ENCODE measurements at places on chromosomes 1 and 21.
A peak's percentile ranks its signal among the peaks of the same experiment; 100 is the strongest.

- DNase-seq: no peak
Observed at GRCh38 chr1:41393716-41394368, 32.6 kb downstream of the FOXO6 start.

DNA sequence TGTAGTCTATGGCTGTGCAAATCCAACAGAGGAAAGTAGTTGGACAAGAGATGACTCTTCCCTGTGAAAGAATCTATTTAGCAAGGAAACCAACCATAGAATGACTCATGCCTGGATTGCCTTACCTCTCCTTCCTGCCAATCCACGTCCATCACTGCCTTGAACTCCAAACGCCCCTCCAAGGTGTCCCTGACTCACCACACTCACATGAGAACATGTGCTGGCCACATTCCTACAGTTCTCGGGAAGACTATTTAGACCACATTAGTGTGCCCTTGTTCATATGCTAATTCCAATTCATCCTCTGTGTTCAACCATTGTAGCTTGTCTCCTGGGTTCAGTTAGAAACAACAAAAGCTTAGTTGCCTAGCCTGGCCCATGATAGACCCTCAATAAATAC is 157.3 kb downstream of the SLC30A10 start:
- DNase-seq: no peak

DNA sequence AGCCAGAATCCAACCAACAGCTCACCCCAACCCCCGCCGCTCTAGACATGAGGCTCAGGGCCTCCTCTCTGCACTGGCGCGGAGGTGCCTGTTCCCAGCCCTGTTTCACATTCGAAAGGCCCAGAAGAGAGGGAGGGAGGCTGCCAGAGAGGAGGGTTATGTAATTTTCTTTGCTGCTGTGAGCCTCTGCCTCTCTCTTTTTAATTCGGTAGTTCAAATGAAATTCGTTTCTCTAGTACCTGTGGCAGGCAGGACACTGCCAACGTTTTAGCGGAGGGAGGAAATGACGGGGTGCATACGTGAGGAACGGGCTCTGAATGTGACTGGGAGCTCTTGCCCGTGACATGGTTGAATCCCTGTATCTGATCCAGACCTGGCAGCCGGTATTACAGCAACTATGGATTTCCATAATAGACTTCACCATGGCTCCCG is 9.4 kb downstream of the PRDM16 start:
- DNase-seq: no peak

- no peak for DNase-seq
Observed at GRCh38 chr1:162463021-162463420, 34.6 kb upstream of the UHMK1 start.

GRCh38 chr1:248886237-248886895 is 19.7 kb upstream of the PGBD2 start:
- no peak for DNase-seq

- no peak for DNase-seq
Observed at GRCh38 chr1:240539769-240540414, 72.1 kb downstream of the GREM2 start.

DNA sequence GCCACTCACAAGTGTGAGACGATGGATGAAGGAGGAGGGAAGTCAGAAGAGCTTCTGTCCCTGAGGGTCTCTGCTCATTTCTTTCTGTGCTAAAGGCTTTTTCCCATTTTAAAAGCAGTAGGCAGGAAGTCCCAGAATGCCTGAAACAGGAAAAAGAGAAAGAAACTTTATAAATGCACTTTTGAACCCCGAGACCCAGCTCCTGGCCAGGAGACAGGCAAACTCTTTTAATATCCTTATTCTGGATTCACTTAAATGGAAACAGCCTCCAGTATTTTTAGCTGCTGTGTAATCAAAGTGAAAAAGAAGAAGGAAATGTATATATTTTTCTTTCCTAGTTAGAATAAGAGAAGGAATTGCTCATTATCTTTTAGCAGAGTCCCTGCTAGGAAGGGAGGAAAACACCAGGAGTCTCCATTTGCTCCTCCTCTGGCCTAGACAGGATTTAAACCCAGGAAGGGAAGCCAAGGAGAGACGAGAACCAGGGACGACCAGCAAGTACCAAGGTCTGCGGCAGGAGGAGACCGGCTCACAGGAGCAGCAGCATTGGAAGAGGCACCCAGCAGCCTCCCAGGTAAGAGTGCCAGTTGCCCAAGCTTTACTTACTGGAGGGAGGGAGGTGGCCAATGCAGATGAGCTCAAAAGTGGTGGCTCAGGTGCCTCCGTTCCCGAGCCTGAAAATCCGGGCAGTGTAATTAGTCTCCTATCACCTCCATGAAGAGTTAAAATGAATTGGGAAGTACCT is at the start of gene TNN:
TNN (plus strand) TSS at position 472 of the 745 bp plus-strand sequence. CDS start 9,586 bp downstream, outside the sequence.
- DNase-seq: no peak

DNA sequence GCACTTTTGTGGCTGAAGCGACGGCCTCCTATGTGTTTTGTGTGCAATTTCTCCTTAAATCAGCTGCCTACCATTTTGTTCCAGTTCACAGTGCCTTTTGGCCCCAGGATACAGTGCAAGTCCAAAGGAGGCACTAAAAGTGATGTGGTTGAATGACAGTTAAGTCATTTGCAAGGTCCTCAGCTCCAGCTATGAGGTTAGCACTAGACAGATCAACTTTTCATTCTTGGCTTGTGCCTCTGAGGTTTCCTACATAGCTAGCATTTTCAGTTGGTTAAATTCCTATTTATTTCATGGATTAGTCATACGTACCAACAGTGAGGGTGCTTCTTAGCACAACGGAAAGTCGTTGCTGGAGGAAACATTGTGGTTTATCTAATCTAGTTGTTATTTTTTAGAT is 59.3 kb upstream of the NTPCR start:
- no peak for DNase-seq

GRCh38 chr1:92478393-92478792 is 8.3 kb downstream of the GFI1 start:
- DNase-seq: no peak

DNA sequence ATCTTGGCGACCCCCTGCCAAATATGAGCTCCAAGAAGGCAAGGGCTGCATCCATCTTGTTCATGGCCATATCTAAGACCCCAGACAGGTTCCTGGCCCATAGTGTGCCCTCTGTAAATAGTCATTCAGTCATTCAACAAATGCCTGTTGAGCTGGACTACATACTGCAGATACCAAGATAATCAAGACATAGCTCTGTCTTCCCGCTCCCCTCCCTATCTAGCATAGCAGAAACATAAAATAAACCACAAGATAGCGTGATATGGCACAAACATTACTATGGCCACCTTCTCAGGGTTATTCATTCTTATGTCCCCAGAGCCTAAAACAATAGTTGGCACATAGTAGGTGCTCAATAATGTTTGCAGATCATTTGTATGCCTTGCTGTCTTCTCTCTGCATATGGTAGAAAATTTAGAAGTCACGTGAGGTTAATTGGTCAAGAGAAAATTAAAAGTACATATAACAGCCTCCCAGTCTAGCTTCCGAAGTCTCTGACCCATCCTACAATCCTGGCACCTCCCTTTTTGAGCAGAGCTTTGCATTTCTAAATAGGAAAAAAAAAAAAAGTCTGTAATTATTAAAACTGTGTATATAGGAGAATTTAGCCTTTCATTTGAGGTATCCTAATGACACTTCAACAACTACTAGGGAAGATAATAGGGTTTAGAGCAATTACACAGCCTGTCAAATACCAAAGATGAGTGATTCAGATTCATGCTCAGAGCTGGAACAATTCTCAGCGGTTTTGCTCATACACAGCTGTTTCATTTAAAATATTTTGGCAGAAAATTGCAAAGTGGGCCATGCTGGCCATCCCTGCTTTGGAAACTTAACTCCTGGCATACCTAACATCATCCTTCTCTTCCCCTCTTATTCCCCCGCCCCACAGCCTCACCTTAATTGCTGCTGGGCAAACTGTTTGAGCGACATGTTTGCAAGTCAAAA is 219.0 kb downstream of the KAZN start:
- DNase-seq: no peak

DNA sequence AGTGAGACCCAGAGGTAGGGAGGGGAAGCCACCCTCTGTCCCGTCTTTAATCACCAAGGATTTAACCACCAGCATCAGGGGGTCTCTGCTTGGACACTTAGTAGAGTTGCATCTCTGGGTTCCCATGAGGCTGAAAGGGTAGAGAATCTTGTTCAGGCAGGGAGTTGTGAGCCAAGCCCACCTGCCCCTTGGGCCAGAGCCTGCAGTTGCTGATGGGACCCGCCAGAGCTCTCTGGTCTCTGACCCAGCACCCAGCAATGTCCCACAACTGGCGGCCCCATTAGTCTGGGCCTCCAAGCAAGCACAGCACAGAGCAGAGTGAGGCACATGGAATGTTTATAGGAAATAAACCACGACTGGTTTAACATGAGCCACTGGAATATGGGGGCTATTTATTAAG is 166.3 kb downstream of the TRIM33 start:
- DNase-seq: no peak

DNA sequence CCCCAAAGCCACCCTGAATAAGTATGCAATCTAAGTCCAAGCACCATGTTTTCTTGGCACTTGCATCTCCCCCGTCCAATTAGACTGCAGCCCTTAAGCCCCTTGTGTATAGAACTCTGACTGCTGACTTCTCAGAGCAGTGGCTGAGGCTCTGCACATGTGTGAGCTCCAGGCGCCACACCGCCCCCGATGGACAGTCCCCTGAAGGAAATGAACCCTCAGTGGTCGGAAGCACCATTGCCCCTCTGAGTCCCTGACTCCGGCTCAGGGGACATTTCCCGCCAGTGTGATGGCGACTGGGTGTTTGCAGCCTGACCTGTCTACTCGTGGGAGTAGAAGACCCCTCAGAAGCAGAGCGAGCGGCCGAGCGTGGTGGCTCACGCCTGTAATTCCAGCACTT is 37.2 kb upstream of the SCCPDH start:
- no peak for DNase-seq

- no peak for DNase-seq
Observed at GRCh38 chr1:193284219-193284618, 97.8 kb upstream of the B3GALT2 start.

DNA sequence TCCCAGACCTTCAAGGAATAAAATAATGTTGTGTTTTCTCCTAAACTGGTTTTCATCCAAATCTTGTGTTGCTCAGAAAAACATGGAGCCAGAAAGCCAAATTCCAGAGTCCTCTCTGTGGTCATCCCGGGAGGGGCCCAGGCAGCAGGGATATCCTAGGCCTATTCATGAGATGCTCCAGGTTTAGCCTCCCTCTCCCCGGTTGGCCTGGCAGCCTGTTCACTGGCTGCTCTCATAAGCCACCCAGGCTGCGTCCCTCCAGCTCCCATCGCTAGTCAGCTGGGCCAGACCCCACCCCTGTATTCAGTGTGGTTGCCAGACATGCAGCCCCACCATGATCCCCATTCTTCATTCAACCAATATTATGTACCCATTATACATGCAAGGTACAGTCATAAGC is 113.4 kb upstream of the F3 start:
- no peak for DNase-seq

DNA sequence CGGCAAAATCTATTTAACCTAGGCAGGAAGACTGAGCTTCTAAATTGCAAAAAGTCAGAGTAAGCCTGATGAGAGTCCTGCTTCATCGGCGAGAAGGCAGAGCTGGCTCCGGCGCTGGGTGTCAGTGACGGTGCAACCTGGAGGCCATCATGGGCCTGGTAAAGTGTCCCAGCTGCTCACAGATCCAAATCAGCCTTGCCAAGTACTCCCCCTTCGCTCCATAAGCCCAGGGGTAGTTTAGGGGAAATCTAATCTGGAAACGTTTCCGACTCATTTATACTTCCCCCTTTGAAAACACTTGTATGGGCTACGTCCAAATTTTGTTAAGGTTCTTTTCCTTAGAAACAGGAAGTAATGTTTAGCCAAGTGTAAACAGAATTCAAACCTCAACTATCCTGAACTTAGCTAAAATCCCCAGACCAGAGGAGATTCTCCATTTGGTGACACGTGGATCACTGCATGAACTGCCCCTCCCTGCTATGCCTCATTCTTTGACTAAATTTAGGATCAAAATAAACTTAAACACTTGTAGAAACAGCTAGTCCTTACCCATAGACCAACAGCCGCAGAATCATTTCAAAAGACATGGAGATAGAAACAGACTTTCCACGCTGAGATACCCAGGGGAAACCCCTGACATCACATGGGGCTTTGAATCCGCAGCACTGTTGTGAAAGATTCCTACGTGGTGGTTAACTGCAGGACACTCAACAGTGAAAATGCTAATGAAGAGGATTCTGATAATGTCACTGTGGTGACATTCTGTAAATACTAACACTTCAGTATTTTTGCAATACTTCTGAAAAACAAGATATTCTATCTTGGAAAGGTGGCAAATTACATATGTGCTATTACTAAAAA is 172.7 kb downstream of the TGFBR3 start:
- DNase-seq: peak; percentile 36
